CD4-positive, alpha-beta T cell treated with Interleukin-21 for 1 hour (primary cell): ENCODE measurements at places on chromosomes 5 and 9.

DNA sequence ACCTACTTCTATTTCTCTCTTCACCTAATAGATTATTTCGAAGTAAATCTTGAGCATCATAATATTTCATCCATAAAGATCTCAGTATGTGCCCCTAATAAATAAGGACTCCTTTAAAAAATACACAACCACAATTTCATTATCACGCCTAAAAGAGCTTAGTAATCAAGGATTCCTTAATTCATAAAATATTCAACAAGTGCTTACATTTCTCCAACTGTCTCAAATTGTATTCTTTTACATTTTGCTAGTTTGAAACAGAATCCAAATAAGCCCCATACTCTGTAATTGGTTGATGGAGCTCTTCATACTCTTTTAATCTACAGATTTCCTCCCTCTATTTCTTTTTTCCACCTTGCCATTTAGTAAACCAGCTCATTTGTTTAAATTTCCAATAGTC, 317.6 kb downstream of the NDUFS4 start:
- no peak for DNase-seq

DNA sequence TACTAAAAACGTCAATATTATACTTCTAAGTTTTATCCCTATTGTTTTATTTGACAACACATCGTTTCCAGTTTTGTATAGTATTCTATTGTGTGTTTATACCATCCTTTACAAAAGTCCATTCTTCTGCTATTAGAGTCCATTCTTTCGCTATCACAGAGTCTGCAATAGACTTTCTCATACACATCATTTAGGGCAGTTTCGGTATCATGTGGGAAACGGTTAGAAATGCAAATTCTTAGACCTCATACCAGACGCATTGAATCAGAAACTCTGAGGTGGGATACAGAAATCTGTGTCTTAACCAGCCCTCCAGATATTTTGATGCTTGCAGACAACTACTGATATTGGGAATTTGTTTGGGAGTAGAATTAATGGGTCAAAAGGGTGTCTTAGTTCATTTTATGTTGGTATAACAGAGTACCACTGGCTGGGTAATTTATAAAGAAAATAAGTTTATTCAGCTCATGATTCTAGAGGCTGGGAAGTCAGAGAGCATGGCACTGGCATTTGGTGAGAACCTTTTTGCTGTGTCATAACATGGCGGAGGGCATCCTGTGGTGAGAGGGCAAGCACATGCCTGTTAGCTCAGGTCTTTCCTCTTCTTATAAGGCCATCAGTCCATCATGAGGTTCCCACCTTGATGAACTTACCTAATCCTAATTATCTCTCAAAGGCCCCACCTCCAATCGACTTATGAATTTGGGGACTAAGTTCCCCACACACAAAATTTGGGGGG, 21.1 kb downstream of the CARTPT start:
- no peak for DNase-seq

DNA sequence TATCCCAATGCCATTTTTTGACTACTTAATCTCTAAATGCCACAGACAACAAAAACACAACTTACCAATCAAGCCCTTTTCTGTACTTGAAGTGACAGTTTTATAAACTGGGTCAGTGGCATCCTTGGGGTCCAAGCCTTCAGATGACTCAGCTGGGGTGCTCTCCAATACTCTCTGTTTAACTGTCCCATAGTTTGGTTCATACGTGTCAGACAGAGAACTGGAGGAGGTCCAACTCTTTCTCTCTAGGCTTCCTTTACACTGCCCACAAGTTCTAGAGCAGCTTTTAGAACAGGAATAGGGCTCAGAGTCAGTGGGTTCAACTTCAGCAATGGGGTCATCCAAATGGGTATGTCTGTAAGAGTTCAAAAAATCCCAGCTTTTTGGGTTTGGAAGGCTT, 166.9 kb downstream of the CDC42SE2 start:
- DNase-seq = no peak

DNA sequence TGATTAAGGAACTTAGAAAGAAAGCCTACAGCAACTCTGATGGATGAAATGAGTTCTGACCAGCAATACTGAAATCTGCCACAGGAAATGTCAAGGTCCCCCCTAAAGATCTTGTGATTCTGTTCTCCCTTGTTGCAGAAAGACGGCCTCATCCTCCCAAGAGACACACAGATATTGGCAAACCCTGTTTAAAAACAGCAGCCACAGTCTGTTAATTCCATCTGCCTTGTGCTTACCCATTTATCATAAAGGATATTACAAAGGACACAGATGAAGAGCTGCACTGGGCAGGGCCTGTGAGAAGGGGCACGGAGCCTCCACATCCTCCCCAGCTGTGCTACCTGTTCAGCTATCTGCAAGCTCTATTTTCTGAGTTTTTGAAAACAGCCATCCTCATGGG, 15.2 kb downstream of the RAPGEF1 start:
- DNase-seq = no peak

DNA sequence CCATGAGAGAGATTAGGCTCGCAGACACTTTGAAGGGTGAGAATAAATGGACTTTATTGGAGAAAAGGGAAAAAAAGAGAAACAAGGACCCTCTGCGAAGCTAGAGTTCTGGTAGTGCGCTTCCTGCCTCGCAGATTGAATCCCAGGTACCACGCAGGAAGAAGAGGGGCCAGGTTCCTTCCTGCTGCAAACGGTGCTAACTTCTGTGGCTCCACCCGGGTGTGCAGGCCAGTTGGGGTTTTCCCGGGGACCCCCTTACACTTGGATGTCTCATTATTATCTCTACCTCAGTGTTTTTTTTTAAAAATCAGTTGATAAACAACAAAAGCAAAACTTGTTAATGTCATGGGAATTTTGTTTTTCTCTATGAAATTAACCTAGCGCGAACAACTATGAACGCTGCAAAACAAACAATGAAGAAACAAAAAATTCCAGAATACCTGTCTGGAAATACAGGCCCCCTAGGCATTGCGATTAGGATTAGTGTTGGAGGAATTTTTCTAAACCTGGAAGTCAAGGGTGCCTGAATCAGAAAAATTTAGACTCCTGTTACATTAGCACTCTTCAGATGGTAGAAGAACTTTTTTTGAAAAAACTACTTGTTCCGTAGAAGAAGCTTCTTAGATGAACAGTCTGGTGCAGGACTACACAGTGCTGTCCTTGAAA, 414.5 kb downstream of the MAN2A1 start:
- no peak for DNase-seq

GRCh38 chr9:95620314-95620713, 103.5 kb upstream of the PTCH1 start:
- DNase-seq = no peak

DNA sequence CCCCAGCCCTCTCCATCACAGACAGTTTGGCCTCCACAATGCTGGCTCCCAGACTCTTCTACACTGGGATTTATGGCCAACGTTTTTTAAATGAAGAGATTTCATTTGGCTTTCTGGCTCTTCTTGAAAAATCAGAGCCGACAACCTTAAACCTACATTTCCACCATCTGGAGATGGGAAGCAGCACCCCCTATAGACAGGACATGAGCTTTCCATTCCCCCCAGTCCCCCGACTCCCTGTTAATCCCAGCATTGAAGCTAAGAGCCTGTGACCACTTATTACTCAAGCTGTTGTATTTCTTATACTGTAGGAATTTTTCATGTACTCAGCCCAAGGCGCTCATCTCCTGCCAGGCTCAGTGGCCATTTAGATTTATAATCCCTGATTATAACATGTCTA, 34.0 kb upstream of the AFAP1L1 start:
- DNase-seq = no peak

- DNase-seq = no peak
These were observed 41.2 kb downstream of the LRRTM2 start for GRCh38 chr5:138833726-138834480.

- DNase-seq = no peak
These were observed 32.2 kb upstream of the BRD3 start for GRCh38 chr9:134100040-134100439.

DNA sequence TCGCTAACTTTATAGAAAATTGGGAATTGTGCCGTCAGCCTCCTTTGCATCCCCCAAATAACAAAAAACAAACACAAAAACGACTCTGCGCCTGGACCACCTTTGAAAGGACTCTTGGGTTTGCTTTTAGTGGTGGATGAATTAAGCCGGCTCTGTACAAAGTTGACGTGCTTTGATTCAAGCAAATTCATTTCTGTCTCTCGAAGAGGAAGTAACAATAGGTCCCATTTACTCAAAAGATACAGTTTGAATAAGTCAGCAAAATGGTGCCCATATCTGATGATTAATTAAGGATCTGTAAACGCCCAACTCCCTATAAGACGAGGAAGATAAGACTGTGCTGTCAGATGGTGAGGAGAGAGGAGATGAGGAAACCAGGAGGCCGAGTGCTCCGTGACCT, 67.8 kb downstream of the AK8 start:
- no peak for DNase-seq

DNA sequence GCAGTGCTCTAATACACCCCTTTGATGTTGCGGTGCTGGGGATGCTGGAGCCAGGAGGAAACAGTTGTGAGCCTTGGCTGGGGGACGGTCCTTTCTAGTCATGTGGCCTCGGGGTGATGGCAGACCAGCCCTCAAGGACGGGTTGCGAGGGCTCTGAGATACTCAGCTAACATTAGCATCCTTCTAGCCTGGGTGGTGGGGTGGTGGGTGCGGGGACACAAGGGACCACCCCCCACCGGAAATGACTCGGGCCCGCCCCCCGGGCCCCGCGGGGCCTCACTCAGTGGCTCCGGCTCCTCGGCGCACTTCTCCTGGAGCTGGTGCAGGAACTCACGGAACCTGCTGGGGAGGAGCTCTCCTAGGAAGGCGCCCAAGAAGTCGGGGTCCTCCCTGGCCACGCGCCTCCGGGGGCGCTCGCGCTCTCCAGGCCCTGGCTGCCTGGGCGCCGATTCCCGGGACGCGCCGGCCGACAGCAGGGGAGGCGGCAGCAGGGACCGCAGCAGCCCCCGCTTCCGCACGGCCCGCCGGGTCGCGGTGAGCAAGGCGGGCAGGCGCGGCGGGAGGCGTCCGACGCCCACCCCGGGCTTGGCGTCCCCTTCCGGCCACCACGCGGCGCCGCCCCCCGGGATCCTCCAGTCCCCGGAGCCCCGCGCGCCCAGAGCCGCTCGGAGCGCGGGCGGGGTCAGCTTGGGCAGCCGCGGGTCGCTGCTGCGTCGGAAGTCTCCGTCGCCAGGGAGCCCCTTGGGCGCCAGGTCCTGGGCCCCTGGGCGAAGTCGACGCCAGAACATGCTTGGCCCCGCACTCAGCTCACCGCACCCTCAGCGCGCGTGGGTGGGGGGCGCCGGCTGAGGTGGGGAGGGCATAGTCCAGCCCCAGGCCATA, 873 bp downstream of the C9orf50 start:
- no peak for DNase-seq

GRCh38 chr5:89043676-89044075, 160.7 kb upstream of the MEF2C start:
- DNase-seq = no peak

GRCh38 chr9:8457816-8458215, 658.2 kb upstream of the DMAC1 start:
- no peak for DNase-seq

DNA sequence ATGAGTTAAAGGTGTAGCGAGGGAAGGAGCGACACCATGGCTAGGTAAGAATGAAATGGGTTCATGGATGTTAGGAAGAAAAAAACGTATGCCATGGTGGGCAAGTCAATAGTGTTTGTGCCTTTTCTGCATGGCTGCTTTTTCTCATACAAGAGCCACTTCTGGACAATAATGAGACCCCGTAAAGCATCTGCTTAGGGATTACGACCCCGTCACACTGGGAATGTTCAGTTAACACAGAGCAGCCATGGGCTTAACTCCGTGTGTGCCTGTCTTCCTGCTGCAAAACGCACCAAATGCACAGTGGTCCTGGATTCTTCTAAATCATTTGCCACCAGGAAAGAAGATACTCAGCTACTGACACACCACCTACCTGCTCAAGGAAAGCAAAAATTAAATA, 81.8 kb downstream of the NFIB start:
- DNase-seq = no peak

GRCh38 chr5:173971681-173972345, 17.2 kb upstream of the C5orf47 start:
- DNase-seq = no peak

- DNase-seq = no peak
These were observed 4.4 kb upstream of the DIAPH1 start for GRCh38 chr5:141623186-141623585.

- no peak for DNase-seq
These were observed 121.8 kb downstream of the GCNT1 start for GRCh38 chr9:76580820-76581219.

- DNase-seq = no peak
These were observed 694.5 kb upstream of the ZNF608 start for GRCh38 chr5:125440905-125441304.

- no peak for DNase-seq
These were observed 293.3 kb downstream of the FANCC start for GRCh38 chr9:95024097-95024671.

DNA sequence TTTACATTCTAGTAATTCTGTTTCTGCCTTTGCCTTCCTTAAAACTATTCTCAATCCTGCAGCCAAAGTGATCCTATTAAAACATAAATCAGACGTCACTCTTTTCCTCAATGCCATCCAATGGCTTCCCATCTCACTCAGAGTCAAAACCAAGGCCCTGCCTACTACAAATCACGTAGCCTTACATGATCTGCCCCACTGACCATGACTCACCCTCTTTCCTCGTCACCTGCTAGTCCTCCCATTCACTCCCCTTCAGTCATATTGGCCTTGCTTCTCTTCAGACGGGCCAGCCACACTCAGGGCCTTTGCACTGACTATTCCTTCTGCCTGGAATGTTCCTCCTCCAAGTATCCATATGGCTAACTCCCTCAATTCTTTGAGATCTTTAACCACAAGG, 39.0 kb upstream of the DMXL1 start:
- no peak for DNase-seq

GRCh38 chr5:74482523-74482922, 158.0 kb downstream of the ENC1 start:
- DNase-seq = no peak

GRCh38 chr9:135499326-135500070, 984 bp upstream of the MRPS2 start:
- DNase-seq = peak; percentile 90

- no peak for DNase-seq
These were observed 184.2 kb downstream of the FSTL4 start for GRCh38 chr5:133428072-133428660.

GRCh38 chr5:76391014-76391413, 12.1 kb upstream of the IQGAP2 start:
- peak; percentile 45 for DNase-seq

- no peak for DNase-seq
These were observed 147.2 kb downstream of the PDZD2 start for GRCh38 chr5:31786090-31786631.

DNA sequence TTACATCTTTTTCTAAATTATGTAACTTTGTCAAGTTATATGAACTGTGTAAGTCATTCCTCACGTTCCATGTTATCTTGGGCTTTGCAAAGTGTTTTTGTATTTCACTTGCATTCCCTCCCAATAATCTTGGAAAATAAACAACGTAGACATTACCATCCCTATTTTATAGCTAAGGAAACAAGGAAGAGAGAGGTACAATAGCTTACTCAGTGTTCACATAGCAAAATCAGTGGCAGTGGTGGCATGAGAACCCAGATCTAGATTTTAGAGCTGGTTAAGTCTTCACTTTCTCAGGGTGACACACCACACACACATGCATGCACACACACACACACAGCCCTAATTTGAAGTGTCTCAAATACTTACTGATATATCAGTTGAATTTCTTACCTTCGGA, 34.1 kb downstream of the NSA2 start:
- DNase-seq = no peak

GRCh38 chr9:131875828-131876485, 136.1 kb upstream of the RAPGEF1 start:
- no peak for DNase-seq

GRCh38 chr5:31471040-31471439, 60.9 kb downstream of the DROSHA start:
- DNase-seq = no peak

- no peak for DNase-seq
These were observed 48.8 kb downstream of the CEMIP2 start for GRCh38 chr9:71719562-71719961.
